ENCODE measurements at places on chromosomes 12 and 14.

GRCh38 chr14:42719391-42719790, 1112.7 kb downstream of the LRFN5 start:
- DNase-seq, result no peak

DNA sequence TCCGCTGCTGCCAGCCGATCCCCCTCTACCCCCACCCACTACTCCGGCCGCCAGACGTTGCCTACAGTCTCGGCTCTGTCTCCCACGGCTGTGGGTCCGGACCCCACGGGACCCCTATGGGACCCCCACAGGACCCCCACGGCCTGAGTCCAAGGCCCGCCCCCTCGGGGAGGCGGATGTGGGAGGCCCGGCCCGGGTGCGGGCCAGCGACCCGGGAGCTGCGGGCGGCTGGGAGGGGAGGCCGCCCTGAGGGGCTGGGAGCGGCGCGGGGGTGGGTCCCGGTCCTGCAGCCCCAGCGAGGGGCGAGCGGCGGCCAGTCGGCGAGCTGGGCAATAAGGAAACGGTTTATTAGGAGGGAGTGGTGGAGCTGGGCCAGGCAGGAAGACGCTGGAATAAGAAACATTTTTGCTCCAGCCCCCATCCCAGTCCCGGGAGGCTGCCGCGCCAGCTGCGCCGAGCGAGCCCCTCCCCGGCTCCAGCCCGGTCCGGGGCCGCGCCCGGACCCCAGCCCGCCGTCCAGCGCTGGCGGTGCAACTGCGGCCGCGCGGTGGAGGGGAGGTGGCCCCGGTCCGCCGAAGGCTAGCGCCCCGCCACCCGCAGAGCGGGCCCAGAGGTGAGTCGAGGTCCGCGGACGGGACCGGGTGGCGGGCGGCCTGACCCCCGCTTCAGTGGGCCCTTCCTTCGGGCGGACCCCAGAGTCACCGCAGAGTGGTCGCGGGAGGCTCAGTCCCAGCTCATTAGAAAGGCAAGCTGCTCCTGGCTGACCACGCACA, at the start of gene ACVRL1:
Gene ACVRL1, plus strand, starts transcription at position 422 of the 773 bp plus-strand sequence. CDS start 4,971 bp downstream, outside the sequence.
- no peak for DNase-seq

DNA sequence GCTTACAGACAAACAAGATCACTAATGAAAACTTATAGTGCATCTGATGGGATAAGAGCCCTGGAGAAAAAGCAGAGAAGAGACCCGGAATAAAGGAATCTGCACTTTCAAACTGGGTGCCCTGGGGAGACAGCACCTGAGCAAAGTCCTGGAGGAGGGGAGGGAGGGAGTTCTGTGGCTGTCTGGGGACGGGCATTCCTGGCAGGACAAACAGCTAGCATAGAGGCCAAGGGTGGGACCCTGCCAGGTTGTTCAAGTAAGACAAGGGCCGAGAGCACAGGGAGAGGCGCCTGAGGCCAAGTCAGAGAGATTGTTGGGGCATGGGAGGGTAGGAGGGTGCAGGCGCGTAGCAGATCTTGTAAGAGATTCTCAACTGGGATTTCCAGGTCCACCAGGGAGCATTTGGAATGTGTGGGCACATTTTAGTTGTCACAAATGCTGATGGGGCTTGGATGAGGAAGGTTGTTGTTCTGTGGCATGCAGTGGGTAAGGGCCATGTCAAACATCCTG, 14.2 kb downstream of the IQSEC3 start:
- DNase-seq, result no peak

DNA sequence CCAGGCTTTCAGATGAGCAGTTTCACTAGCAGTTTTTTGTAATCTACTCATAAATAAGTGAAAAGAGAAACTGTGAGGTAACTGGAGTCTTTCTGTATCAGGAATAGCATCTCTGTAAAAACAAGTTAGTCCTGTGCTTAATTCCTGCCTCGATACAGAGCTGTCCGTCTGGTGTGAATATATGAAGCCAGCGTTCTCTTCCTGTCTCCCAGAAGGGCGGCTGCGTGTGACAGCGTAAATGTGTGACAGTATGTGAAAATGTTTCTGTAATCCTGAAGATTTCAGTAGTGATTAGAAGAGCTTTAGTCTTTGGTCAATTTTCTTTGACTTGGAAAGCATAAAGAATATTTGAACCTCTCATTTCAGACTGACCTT, 150.3 kb downstream of the FBXL14 start:
- DNase-seq, result no peak

DNA sequence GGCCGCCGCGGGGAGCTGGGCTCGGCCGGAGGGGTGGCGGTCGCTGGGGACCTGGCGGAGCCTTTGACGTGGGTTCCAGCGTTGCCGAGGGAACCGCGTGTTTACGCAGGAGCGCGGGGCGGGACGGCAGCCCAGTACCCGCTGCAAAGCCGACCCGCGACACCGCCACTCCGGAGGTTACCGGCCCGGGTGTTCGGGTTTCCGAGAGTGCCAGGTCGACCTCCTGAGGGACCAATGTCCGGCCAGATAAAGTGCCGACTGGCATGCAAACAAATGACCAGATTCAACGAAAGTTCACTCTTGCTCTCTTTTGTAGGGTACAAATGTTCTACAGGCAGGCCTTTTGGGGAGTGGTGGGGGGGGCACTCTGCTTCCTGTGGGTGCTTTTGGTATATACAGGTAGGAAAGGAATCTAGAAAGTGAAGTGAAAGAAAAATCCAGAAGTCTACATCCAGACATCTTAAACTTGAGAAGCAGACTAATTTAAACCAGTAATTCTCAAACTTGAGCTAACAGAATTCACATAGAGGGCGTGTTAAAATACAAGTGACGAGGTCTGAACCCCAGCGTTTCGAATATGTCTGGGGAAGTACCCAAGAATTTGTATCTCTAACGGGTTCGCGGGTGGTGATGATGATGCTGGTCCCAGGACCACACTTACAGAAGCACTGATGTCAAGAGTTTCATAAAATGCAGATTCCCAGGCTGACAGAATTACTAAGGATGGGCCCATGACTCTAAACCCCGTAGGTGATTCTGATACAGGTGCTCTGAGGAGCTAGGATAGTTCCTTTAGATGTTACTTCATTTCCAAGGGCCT, at the start of gene GPR135:
Gene GPR135, minus strand, starts transcription at position 65 of the 820 bp plus-strand sequence. CDS start 154 bp downstream, outside the sequence.
- no peak for DNase-seq

DNA sequence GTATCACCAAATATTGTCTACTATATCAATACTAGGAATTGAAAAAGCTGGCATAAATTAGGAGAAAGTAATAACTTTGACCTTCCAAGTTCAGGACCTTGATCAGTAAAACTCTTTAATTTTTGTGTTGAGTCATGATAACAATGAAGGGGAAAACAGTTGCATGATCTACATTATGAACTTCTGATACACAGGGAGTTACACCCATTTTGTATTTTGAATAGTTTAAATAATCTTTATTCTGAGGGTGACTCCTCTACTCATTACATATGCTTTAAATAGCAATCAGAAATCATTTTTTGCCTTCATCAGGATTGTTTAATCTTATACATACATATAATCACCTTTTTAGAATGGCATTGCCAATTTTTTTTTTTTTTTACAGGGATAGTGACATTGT, 492.5 kb downstream of the NAV3 start:
- DNase-seq, result no peak

GRCh38 chr12:53208877-53209463, 1.9 kb upstream of the ITGB7 start:
- DNase-seq, result no peak

GRCh38 chr14:49538852-49539251, 47.3 kb downstream of the RPS29 start:
- DNase-seq, result no peak

DNA sequence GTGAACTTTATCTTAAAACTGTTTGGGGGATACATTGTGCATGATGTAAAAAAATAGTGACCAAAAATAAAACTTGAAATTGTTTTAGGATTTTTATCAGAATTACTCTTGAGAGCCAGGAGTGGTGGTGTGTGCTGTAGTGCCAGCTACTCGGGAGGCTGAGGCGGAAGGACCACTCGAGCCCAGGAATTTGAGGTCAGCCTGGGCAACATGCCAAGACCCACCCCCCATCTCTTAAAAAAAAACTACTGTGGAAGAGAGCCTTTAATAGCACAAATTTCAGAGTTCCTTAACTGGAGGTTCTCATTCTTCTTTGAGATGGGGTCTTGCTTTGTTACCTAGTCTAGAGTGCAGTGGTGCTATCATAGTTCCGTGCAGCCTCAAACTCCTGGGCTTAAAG, 21.5 kb downstream of the CPSF2 start:
- DNase-seq, result no peak

DNA sequence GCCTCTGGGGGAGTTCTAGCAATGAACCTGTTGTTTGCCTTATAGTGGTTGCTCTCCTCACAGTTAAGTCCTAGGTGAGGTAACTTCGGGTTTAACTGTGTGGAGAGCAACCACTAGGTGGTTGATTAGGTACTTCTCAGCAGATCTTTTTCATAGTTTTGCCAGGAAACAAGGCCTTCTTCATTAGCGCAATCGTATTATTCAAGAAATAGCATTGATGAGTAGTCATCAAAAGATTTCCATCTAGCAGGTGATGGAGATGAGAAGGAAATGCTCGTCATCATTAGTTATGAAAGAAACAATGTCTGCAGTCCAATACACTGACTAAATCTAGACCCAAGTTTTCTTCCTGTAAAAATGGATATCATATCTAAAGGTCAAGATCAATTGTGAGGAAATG, 923.3 kb downstream of the AACS start:
- DNase-seq, result no peak

DNA sequence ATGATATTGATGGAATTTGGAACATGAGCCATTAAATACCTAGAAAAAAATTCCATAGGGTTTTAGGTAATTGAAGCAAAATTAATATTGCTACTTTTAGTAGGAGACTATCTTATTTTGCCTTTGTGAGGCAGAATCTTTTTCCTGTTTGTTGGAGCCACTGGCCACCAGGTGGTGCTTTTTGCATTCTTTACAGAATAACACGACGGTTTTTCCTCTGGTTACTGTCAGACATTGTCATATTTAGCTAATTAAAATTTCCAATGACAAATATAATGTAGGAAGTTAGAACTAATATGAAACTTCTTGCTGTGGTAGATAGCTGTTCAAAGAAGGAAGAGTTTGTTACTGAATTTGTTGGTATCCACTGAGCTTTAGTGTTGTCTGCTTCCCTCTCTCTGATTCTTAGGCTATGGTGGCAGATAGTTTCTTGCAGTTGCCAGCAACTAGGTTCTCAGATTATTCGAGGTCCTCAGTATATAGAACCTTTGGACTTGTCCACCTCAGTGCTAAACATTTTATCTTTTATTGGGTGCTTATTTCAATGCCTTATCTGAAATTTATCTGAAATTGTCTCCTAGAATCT, 25.7 kb downstream of the RAB21 start:
- DNase-seq, result peak; percentile 9

DNA sequence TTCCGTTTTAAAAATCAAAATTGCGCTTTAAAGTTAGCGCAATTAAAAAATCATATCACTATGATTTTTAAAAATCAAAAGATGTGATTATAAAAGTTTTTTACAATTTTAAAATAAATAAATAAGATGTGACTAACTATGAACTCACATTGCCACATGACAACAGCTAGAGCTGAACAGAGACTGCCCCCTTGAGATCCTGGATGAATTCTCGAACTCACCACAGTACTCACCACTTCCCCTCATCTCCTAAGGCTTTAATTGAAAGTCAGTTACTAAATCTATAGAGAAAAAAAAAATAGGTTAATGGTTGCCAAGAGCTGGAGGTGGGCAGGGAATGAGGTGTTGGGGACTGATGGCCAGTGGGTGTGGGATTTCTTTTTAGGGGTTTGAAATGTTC, 384.2 kb downstream of the ZFP36L1 start:
- DNase-seq, result no peak

DNA sequence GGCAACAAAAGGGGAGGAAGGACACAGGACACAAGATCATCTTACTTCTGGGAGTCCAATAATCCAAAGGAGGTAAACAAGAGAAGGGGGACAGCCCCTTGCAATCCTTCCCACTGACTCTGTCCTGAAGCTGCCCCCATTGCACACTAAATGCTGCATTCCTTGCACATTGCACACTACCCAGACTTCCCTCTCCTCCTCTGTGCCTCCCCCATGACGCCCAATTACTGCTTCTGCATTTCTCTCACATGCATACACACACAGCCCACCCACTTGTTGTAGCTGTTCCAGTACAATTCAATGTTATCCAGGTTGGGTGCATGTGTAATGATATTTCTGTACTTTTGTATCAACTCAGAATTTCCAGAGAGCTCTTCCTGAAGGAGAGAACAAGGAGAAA, 5.5 kb downstream of the NDRG2 start:
- no peak for DNase-seq

- no peak for DNase-seq
These were observed 41.3 kb downstream of the FANCM start for GRCh38 chr14:45177076-45177475.

DNA sequence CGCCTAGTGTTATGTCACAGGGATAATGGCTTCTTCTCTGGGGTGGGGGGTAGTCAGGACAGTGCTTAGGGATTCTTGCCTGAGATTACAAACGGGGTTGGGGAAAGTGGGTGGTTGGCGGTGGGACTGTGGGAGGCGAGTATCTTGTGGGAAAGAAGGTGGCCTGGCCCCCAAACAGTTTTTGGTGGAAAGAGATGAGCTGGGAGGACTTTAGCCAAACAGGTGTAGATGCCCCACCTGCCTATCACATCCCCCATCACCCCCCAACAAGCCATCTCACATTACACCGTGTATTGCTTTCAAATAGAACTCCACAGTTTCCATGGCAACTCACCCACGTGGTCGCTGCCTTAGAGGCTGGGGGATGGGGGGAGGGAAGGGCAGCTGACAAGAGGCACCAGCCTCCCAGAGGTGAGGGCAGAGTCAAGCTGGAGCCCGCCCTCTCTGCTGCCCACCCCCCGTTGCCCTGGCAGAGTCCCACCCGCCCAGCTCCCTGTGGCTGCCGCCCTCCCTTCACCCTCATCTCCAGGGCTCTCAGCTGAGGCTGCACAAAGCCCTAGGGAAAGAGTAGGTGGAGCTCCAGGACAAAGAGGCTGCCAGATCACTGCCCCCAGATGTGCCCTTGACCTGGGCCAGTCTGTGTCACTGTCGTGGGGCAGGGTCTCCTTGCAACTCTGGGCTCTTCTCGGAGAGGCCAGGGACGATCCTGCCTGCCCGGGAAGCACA, 98.3 kb downstream of the LRRC74A start:
- DNase-seq, result no peak

DNA sequence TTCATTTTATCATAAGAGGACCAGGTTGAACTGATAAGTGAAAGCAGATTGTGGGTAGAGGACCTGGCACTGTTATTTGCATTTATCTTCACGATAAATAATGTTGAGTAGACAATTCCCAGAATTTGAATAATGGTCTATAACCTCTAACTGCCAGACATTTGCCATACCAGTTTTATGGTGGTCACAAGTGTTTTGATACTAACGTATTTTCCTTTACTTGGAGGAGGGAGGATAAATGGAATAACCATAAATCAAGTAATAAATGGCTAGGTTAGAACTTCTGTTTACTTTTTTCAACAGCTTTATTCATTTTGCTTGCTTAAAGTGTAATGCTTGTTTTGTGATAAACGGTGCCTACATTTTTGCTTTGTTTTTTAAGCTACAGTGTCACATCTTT, 9.5 kb downstream of the PAX9 start:
- DNase-seq, result no peak

GRCh38 chr12:48954841-48955501, 2.3 kb downstream of the ARF3 start:
- no peak for DNase-seq
